ENCODE measurements at places on chromosomes 7 and 10.

DNA sequence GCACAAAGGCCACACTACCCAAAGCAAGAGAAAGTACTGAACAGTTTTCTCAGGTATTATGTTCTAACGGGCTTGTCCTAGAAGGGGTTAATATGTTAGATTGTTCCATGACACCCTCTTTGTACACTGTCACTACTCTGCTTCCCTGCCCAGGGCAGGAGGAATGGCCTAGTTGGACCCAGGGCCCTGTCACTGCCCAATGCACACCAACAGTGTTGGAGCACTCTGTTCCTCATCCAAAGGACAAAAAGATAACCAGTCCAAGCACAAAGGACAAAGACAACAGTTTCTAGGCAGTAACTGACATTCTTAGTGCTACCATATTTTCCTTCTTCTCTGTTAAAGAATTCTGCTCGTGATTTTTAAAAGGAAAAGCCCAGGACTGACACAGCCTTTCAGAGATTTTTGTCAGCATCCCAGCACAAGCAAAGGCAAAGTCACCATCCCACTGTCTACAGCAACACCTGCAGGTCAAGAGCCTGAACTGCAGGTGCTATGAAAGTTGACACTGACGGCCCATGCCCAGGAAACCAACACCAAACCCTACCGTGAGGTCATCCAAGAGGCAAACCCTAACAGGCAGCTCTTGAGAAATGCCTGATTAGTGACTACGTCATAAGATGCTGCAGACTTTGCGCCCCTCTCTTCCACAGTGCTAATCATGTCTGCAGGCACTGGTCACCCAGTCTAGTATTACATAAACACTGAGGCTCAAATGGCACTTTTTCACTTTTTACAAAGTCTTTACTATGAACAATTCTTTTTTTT lies 13.2 kb downstream of the NUDCD3 start:
- DNase-seq: peak; percentile 49

DNA sequence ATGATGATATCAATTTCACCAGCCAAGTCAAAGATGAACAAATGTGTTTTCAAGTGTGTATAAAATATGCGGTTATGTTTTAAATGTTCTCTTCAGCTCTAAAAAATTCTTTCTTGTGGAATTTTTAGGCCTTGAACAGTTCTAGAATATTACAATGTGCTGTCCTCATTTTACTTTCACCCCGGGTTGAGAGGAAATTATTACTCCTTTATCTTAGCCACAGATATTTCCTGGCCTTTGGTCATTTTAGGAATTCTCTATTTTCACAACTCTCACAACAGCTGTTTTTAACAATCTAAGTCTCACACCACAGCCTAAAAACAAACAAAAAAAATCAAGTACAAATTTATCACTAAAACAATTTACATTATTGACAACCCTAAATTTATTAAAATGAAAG lies 112.2 kb upstream of the HGF start:
- DNase-seq: no peak

DNA sequence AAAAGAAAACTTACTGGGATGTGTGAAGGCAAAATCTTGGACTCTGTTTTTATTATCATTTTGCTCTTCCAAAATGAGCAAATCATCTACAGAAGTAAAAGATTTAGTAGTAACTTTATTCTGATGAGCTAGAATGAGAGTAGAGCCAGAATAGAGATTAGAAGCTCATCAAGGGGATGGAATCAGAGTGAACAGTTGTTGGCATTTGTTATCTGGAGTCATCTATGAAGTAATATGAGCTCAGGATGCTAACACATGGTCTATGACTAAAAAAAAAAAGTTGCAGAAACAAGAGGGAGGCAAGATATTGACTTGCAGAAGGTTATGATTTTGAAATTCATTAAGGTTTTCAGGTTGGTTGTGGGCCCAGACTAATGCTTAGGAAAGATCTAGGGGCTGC lies 409.1 kb upstream of the ETV1 start:
- DNase-seq: no peak

- DNase-seq: no peak
Measured at GRCh38 chr10:74483356-74483755, 332.3 kb downstream of the ADK start.

DNA sequence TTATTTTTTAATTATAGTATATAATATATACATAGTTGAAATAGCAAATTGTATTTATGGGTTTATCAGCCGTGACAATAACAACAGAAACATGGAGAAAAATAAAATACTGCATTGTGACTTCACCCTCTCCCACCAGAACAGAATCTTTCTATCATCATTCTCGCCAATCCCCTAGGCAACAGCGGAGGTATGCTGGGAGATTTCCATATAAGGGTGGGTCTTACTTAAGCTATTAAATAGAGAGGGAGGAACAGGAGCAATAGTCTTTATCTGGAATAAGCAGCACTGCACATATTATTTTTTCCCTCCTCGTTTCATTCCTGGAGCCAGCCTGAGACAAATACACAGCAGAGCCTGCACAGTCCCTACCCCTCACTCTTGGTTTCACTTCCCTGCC lies 1214.9 kb downstream of the XPNPEP1 start:
- no peak for DNase-seq

DNA sequence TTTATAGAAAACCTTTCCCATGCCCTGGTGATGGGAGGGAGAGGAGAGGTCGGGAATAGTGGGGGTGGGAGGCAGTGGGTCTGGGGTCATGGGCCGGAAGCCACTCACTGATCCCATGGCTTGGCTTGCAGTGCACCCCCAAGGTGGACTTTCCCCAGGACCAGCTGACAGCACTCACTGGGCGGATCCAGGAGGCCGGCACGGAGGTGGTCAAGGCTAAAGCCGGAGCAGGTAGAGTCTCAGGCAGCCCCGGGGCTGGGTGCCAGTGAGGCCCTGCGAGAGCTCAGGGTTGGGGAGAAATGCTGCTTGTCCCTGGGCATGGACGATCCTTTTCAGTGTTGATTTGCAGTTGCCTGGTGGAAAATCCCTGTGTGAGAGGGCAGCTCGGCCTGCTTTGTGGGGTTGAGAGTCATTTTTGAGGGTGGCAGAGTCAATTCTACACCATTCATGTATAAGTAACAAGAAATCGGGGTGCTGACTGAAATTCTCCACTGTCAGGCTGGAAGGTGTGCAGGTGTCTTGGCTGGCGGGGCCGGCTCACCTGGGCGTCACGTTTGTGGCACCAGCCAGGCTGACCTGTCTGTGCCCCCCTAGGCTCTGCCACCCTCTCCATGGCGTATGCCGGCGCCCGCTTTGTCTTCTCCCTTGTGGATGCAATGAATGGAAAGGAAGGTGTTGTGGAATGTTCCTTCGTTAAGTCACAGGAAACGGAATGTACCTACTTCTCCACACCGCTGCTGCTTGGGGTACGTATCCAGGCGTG lies 16.5 kb downstream of the MDH2 start:
- no peak for DNase-seq

- no peak for DNase-seq
Measured at GRCh38 chr7:142438235-142438922, 180.5 kb upstream of the PRSS58 start.

DNA sequence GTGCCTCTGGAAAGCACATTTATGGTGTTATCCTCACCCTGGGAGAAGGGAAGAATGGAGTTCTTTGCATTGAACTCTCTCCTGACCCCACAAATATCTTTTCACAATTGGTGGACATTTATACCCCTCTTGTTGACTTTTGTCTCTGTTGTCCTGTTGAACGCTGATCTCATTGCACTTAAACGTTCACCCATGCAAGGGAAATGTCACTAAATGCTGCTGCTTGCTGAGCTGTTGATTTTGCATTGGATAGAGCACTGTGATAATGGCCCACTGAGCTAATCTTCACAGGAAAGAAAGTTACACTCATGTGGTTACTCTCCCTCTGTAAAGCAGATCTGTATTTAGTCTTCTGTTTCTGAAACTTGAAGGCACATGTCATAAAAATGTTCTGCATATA lies 133.4 kb downstream of the FZD1 start:
- DNase-seq: no peak

DNA sequence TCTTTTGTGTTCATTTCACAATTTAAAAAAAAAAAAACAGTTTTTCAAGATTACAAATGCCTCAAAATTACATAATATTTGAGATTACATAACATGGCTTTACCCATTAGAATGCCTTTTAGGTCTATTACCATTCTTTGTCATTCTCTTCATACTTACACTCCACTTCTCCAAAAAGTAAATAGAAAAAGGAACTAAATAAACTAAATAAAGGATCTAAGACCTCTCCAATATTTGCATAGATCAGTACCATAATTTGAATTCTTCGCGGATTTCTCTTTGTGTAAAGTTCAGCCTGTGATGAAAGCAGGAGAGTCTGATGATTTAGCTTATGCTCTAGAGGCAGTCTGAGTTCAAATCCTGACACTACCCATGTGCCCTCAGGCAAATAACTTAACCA lies 56.4 kb upstream of the C1GALT1 start:
- DNase-seq: no peak

DNA sequence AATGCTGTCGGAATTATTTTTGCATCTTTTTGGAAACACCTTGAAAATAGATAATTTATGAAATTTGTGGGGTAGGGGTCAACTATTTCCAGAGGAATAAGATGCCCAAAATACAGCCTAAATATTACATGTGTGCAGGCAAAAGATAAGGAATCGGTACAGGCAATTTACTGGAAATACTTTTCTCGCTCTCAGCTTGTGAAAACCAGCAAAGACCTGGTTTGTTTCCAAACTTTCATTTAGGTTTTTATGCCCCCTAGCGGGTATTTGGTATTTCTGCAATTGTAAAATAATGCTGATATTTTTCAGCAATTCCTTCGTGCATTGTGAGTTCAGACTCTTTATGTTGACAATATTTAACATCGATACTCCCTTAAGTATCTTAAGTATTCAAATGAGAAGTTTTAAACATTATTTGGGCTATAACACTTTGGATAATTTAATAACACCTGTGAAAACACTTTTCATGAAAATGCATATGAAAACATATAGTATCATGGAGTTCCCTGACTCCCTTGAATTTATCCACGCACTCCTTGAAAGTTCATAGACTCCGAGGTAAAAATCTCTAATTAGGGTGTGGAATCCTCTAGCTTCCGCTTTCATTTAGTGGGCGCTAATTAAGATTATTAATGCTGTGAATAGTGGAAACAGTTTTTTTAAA lies 132.4 kb downstream of the TSPAN12 start:
- DNase-seq: peak; percentile 36

DNA sequence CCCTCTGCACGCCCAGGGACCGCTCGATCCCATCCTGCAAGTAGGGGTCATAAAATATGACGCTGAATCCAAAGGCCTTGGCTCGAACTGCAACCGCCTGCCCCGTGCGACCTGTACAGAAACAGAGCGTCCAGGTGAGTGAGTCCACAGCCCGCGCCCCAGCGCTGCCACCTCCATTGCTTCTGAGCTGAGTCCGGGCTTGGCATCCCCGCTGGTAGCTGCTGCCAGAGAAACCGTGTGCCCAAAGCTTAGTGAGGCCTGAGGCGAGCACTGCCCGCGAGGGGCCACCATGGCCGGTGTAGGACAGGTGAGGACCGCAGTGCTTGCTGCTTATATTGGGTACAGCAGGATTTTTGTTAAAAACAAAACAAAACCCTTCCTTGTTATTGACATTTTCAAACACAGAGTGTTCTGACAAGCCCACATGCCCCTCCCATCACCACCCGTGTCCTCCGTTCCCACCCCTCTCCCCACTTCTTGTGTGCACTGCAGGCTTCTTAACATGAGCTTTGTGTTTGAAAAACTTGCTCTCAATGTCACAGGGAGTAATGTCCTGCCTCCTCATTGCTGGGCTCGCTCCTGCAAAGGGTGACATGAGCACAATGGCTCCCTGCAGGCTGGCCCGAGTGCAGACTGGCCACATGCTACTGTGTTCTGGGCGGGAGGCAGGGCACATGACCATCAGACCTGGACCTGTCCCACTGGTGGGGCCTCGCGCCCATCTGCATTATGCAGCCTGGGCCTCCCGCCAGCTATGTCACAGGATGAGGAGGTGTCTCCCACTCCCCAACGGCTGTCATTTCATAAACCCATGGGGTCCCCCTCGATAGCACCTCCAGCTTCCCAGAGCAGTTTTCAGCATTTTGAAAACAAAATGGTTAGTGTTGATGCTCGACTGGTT lies 52.9 kb downstream of the ZRANB1 start:
- DNase-seq: no peak

DNA sequence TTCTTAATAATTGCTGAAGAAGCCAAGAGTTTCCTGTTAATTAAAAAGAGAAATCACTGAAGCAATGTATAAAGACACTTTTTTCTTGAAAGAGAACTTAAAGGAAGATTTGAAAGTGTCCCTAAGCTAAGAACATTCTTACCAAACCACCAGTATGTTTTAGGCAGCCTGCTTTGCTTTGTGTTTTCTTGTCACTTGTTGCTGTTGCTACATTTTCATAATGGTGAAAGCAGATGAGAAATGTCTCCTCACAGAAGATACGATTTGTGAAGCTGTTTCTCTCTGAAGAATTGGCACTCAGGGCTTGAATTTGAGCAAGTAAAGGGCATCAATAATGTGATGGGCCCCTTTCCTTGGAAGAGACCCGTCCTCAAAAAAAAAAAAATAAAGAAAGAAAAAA lies 30.9 kb downstream of the TCF7L2 start:
- no peak for DNase-seq

Measured in SW 1271 (cell line).